ENCODE measurements at places on chromosomes 16 and 17. TPM values are rescaled to one million over a fixed set of nuclear protein-coding genes. Genes with fewer than 3 reads are reported as not detected.

The FOXN1 gene
- total RNA-seq = 14.8 TPM

The FNDC8 gene
- total RNA-seq = not detected

The ZNF19 gene
- 1.9 TPM for total RNA-seq

The KRT31 gene
- total RNA-seq = 4.4 TPM

The CA7 gene
- not detected for total RNA-seq

The SYNGR3 gene
- 0.16 TPM for total RNA-seq

The SLC7A6OS gene
- total RNA-seq = 8.1 TPM

The PYY gene
- not detected for total RNA-seq

The CFAP97D1 gene
- not detected for total RNA-seq

The KRTAP9-8 gene
- not detected for total RNA-seq

The CES1 gene
- total RNA-seq = 2.0 TPM

Data from esophagus mucosa (tissue), 1 donor.